ENCODE measurements at places on chromosomes 1 and 21.

DNA sequence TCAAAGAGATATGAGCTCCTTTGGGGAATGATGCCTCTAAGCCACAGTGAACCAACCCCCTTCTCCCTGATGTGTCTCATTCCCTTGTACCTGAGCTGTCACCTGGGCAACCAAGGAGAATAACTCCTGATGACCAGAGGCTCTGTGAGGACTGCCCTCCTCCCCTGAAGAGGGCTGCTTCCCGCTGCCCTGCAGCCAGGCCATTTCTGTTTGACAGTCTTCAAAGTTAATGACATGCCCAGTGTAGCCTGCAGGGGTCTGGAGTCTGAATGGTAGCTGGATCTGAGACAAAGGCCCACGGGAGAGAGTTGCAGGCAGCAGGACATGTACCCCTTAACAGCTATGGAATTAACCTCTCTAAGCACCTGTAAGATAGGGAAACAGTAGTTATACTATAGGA is 3.4 kb upstream of the SLFNL1 start:
- DNase-seq = no peak

DNA sequence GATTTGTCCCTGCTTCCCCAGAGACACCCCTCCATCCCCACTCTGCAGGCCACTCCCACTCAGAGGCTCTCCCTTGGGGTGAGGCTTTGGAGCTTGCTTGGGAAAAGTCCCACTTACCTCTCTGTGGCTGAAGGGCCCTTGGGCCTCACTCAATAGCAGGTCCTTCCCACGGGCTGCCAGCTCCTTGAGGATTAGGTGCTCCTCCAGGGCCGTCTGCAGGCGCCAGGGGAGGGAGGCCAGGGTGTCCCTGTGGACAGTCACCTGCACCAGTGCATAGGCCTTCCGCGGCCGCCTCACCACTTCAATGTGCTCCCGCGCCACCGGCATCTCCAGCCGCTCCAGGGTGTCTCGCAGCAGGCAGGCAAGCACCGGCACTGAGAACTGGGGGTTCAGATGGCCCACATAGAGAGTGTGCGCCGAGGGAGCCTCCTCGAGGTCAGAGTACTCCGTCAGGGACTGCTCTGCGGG is 1.4 kb downstream of the SLFNL1 start:
- DNase-seq = no peak

DNA sequence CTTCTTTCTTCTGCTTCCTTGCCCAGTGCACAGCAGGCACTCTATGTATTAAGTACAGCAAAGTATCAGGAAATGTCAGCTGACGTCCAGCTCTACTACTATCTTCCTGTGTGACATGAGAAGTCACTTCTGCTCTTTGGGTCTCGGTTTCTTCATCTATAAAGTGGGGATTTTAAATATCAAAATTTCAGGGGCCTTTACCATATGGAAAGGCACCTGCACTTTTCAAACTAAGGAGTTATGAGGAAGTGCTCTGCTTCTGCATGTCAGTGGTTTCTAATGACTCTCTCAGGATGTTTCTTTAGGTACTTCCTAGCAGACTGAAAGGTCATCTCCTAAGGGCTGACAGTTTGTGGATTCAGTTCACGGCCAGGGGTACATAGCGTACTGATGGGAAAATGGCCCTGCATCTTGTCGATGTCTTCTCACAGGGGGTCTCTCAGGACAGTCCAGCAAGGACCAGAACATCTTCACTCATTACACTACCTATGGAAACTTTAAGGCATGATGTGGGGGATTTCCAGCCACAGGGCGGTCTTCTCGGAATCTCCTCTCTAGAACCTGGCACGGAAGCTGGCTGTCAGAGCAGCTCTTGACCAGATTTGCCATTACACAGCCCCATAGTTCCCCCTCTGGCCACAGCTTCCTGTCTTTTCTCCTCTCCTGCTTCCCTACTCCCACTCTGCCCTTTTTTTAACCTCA is 42.0 kb upstream of the MTF1 start:
- DNase-seq = no peak

GRCh38 chr1:85091671-85092280 is 43.5 kb upstream of the MCOLN3 start:
- no peak for DNase-seq

DNA sequence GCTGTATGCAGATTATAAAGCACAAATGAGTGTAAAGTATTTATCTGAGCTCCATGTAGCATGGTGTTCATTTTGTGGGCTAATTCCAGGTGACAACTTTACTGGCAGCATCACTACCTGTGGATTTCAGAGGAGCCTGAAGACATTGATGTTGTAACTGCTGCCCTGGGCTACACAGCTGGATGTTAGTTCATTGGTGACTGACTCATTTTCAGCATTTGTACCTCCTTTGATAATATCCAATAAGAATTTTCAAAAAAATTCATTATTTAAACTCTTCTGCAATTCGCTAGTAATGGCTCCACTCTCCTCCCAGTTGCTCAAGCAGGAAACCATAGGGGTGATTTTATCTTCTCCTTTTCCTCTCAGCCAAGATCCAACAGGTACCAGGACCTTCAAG is 37.3 kb upstream of the HSD3B1 start:
- DNase-seq = no peak

GRCh38 chr1:40391688-40392145 is 18.2 kb downstream of the SMAP2 start:
- DNase-seq = peak; percentile 75

DNA sequence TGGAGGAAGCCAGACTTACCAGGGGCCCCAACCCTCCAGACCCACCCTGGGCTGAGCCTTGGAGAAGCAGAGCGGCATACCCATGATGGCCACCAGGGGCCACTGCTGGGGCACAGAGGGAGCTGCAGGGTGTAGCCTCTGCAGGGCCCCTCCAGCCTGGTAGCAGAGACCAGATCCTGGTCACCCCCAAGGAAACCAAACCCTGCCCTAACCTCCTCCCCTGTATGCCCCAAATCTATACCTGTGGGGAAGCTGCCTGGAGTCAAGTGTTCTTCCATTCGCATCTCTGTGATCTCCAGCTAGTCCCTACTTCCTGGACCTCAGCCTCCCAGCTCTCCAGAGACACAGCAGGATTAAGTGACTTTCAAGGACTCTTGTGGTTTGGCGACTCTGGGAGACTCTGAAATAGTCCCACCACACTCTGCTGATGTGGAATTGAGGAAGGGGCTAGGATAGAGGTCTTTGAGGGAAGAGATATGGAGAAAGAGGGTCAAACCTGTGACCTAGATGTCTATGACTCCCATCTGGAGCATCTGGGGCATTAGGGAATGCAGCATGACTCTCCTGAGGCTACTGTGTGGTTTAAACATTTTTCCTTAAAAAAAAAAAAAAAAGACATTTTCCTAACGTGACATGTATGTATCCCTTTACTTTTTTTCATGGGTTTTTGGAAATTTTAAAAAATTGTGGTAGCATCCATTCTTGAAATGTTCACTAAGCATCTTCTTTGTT is 119.2 kb upstream of the IPO9 start:
- no peak for DNase-seq

DNA sequence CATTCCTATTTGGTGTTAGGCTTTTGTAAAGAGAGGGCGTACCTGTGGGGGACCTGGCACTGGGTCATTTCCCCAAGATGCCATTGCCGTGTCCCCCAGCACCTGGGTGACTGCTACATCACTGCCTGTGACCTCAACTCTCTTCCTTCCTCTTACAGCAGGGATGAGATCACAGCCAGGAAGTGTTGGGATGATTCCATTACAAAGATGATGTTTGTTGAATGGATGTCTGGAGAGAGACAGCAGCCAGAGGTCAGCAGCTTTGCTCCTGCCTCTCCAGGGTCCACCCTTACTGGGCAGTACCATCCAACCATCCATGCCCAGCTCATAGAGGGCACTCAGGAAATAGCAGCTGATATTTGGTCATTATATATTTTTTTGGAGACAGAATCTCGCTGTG is 35.1 kb downstream of the TMEM51 start:
- DNase-seq = no peak

GRCh38 chr1:90718411-90719329 is 1.6 kb upstream of the BARHL2 start:
- no peak for DNase-seq
